ENCODE measurements at places on chromosomes 5 and 9. TPM values are rescaled to one million over a fixed set of nuclear protein-coding genes. Genes with fewer than 3 reads are reported as not detected.

Gene IL13
- not detected for total RNA-seq

Gene PCDHA6
- not detected for total RNA-seq

Gene HAVCR2
- 1.0 TPM for total RNA-seq

Gene DRD1
- 0.09 TPM for total RNA-seq

Gene YIPF5
- total RNA-seq: 28.3 TPM

Gene FAM153A
- 0.98 TPM for total RNA-seq

Gene TAF11L5
- not detected for total RNA-seq

Gene IL33
- 26.9 TPM for total RNA-seq

Gene CNTLN
- total RNA-seq: 3.5 TPM

Gene PLEKHG4B
- not detected for total RNA-seq

Gene TNPO1
- total RNA-seq: 70.1 TPM

Gene MSMP
- not detected for total RNA-seq

Gene CDC25C
- total RNA-seq: not detected

Gene IFT74
- 11.1 TPM for total RNA-seq

Gene FOXD4L6
- total RNA-seq: not detected

Gene PDZD2
- 81.4 TPM for total RNA-seq

Gene ESM1
- 0.75 TPM for total RNA-seq

Gene SAPCD2
- total RNA-seq: 0.11 TPM

Gene GPR150
- total RNA-seq: not detected

Gene KIF24
- total RNA-seq: 0.59 TPM

Data from heart right ventricle (tissue), 16 donors.